Stimulated activated CD4-positive, alpha-beta T cell treated with anti-CD3 and anti-CD28 coated beads, Interleukin-2, amount 100 ng/mL, for 24 hours (primary cell): ENCODE measurements at places on chromosomes 6 and 20.

DNA sequence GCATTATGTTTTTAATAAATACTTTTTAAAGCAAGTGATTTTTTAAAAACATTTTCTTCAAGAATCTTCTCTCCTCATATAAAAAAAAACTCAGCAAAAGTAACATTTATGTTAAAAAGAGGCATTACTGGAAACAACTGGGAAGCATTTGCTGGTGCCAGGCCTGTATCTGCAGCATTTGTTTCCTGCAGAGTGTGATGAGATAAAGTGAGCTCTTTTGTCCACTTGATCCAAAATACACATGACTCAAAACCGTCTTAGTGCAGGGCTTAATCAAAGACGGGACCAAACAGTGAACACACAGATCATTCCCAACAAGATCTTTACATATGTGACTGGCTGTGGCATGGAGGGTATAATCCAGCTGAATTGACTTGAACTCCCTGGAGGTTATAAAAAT lies 28.3 kb upstream of the RIPPLY2 start:
- DNase-seq = no peak

DNA sequence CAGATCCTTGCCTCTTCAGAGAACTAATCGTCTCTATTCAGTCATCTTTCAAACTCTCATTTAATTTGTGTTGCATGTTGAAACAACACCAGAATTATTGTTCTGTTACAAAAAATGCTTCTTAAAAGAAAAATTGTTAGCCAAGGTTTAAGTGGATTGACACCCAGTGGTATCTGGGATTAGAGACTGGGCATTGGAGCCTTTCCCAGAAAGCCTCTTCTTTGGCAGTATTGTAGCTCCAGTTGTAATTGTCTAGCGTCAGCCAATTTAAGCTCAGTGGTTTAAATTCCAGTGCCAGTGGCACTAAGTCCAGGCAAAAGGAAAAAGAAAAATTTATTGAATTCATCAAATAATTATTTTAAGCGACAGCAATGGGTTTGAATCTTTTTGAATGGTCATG lies 801 bp downstream of the CCDC28A start:
- DNase-seq = no peak

DNA sequence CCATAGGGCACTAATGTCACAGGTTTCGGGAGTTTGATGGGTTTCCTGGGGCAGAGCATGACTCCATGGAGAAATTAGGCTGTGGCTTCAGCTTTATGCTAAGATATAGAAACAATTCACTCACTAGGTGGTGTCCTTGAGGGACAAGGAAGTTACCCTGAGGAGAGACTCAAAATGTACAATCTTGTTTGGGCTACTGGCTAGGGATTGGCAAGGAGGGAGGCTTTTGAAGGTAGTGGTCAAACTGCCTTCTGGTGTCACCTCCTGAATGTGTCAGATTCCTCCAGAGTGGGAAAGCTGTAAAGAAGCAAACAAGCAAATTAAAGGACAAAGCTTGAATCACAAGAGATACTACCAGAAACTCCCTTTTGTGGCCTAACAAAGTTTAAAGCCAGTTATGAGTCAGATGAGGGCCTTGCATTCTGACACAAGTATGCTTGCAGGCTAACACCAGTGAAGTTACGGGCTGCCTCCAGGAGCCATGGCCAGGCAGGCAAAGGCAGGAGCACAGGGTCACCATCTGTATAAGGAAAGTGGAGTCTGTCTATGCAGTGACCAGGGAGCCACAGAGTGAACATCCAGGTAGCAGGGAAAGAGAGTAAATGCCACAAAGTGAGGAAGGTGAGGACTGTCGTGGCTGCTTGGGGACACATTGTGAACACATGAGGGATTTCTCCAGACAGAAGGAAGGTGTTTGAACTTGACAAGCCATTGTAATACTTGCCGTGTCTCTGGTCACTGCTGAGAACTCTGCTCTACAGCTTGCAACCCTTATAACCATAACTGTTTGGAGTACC lies 107.7 kb upstream of the DTNBP1 start:
- DNase-seq = no peak

- no peak for DNase-seq
Measured at GRCh38 chr6:5766260-5766659, 240.5 kb downstream of the NRN1 start.

GRCh38 chr6:11437824-11438459 lies 99.6 kb upstream of the TMEM170B start:
- DNase-seq = no peak

- DNase-seq = no peak
Measured at GRCh38 chr6:16903470-16903869, 142.2 kb upstream of the ATXN1 start.

DNA sequence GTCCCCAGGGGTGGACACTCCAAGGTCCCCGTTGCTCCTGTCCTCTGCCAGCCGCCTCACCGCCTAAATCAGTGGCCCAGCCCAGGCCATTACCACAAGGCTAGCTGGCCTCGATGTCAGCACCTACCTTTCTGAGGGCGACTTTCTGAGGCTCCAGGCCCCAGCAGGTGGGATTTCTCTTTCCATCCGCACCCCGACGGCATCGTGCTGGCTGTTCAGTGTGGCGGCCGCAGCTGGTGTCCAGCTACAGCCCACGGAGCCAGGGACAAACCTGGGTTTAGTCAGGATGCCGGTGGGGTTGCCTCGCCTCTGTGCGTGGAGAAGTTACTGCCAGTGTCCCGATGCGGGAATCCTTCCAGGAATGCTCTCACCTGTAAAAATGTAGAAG lies 60.8 kb downstream of the ERMARD start:
- no peak for DNase-seq

DNA sequence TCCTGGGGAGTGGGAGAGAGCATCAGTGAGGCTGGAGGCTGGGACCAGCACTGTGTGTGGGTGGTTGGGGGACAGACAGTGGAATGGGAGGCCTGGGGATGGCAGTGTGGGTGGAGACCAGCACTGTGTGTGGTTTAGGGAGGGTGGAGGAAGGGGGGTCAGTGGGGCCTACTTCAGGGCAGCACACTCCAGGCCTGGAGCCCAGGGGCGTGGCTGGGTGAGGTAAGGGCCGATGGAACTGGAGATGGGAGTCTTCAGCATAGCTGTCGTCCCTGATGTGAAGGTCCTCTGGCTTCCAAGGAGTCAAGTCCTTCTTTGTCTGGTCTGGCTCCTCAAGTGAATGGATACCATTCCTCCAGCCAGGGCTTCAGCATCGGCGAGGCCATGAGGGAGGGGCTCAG lies 18.6 kb downstream of the KCNK17 start:
- no peak for DNase-seq

DNA sequence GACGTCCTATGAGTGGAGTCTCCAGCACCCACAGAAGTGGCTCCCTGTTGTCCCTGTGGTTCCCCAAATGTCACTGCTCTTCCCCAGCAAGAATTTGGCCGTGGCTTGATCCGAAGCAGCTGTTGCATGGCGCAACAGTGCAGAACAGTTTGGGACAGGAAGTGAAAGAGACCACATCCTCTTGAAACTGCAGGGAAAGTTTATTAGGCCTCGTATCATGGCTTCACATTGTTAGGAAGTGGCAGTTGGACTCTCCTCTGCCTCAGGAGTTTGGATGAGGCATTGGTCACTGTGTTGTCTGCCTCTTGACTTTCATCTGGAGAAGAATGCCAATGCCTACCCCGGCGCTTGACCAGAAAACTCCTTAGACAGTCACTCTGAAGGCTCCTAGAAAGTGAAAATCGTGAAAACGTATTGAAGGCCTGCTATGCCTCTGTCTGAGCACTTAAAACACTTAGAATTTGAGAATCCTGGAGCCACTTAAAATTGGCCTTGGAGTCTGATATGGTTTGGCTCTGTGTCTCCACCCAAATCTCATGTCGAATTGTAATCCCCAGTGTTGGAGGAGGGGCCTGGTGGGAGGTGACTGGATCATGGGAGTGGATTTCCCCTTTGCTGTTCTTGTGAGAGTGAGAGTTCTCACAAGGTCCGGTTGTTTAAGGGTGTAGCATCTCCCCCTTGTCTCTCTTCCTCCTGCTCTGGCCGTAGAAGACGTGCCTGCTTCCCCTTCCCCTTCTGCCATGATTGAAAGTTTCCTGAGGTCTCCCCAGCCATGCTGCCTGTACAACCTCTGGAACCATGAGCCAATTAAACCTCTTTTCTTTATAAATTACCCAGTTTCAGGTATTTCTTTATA lies 334.9 kb upstream of the JARID2 start:
- DNase-seq = no peak

GRCh38 chr6:81731814-81732213 lies 20.7 kb downstream of the TENT5A start:
- DNase-seq = no peak

GRCh38 chr20:57608516-57608915 lies 11.7 kb downstream of the ZBP1 start:
- DNase-seq = no peak

DNA sequence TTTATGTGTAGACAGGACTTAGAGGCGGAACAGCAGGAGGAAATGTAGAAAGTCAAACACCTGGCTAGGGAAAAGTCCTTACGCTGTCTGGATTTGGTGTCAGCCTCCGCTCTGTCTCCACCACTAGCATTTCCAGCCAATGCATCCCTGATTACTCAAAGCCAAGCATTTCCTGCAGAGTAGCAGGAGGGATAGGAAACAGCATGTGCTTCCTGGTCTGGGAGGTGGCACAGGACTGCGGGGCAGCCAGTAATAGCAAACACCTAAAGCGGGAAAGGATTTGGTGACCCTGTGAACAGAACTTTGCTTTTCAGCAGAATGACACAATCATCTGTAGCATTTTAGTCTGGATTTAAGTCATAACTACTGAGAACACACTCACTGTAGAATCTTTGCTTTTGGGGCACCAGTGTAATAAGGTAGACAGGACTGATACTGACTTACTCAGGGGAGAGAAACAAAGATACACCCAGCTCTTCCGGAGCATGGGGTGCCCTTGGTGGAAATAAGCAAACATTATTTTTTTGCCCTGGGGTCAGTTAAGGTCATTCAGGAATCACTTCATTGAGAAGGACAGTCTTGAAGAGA lies 133.3 kb upstream of the AHI1 start:
- no peak for DNase-seq

DNA sequence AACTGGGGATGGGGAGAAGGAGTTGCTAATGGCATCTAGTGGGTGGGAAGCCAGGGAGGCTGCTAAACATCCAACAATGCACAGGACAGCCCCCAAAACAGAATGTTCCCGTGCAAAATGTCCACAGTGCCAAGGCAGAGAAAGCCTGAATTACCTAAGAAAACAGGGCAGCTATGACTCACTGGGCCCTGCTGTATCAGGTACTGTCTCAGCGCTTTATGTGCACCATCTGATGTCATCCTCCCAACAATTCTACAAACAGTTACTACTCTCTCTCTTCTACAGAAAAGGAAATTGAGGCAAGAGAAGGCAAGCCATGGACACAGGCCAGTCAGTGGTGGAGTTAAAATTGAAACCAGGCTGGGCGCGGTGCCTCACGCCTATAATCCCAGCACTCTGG lies 3.1 kb downstream of the YTHDF1 start:
- no peak for DNase-seq

DNA sequence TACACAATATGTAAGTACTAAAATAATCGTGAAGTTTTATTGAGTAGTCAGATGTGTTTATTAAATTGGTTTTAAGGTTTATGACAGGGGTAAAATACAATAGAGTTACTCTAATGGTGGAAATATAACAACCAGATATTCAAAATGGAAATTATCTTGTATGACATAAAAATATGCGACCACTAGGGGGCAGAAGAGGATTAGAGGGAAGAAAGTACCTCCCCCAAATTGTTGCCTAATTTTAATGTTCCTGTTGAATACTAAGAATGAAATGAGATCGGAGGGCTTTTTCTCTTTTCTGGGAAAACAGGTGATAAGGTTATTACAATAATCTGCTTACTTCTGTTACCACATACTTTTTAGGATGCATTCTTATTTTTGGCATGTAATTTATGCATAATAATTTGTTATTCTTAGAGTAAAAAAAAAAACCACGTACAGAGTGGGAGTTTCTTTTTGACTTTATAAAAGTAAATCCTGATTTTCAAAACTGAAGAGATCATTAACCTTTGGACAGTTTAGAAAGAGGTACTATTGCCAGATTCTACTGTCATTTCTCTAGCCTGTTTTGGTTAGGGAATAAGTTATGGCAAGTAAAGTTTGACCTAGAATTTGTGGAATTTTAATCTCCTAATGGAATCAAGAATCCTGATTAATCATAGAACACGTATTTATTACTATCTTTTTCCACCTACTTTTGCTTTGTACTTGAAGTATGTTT lies 159.2 kb downstream of the CD109 start:
- DNase-seq = no peak

- no peak for DNase-seq
Measured at GRCh38 chr6:14921878-14922671, 323.8 kb upstream of the JARID2 start.

- no peak for DNase-seq
Measured at GRCh38 chr6:50278663-50279062, 228.9 kb upstream of the DEFB112 start.

DNA sequence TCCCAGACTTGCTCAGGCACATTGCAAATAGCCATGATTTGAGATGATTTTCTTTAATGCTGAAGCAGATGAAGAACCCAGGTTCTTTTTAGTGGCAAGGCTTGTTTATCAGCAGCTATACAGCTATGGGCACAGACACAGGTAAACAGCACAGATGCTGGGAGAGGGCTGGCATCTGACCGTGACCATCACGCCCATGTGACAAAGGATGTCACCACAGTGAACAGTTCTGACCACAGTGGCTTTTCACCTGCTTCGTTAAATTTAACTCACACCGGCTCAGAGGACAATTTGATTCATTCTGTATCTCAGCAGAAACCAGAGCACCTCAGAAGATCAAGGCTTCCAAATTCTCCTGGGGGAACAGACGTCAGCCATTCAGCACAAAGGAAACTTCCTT lies 142.6 kb downstream of the CDH26 start:
- no peak for DNase-seq

GRCh38 chr20:48962976-48963771 lies 41.7 kb downstream of the ARFGEF2 start:
- DNase-seq = no peak

DNA sequence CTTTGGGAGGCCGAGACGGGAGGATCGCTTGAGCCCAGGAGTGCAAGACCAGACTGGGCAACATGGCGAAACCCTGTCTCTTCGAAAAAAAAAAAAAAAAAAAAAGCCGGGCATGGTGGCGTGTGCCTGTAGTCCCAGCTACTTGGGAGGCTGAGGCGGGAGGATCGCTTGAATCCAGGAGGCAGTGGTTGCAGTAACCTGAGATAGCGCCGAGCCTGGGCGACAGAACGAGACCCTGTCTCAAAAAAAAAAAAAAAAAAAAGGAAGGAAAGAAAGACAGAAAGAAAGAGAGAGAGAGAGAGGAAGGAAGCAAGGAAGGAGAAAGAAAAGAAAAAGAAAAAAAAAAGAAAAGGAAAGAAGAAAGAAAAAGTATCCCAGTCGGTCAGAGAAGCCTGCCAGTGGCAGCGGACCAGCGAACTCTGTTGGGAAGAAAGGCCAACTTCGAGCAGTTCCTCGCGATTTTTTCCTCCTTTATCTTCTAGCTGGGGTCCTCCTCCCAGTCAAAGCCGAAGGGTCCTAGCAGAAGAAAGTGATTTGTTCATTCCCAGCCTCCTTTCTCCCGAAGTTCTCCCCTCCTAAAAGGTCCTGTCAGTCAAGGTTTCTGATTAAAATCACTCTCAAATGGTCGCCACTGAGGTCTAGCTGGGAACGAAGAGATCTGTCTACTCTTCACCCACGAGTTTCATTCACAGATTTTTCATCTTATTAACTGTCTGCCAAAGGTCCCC lies 2.4 kb upstream of the SYCP2L start:
- no peak for DNase-seq

GRCh38 chr6:159609652-159610178 lies 83.3 kb downstream of the SOD2 start:
- DNase-seq = no peak

- no peak for DNase-seq
Measured at GRCh38 chr6:53201270-53201669, 52.6 kb upstream of the GCM1 start.
